ENCODE measurements at places on chromosomes 12 and 14.

- no peak for DNase-seq
These were observed 8.8 kb downstream of the EIF2B2 start for GRCh38 chr14:75011356-75011994.

DNA sequence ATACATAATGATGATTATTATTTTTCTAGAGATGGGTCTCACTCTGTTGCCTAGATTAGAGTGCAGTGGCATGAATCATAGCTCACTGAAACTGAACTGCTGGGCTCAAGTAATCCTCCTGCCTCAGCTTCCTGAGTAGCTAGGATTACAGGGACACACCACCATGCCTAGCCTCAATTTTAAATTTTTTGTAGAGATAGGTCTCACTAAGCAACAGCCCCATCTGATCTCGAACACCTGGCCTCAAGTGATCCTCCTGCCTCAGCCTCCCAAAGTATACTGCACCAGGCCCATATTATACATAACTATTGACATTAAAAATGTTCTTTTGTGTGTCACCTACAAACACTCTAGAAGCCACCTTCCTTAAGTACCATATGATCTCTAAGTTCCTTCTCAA is 3.4 kb downstream of the TXNRD1 start:
- DNase-seq: no peak

DNA sequence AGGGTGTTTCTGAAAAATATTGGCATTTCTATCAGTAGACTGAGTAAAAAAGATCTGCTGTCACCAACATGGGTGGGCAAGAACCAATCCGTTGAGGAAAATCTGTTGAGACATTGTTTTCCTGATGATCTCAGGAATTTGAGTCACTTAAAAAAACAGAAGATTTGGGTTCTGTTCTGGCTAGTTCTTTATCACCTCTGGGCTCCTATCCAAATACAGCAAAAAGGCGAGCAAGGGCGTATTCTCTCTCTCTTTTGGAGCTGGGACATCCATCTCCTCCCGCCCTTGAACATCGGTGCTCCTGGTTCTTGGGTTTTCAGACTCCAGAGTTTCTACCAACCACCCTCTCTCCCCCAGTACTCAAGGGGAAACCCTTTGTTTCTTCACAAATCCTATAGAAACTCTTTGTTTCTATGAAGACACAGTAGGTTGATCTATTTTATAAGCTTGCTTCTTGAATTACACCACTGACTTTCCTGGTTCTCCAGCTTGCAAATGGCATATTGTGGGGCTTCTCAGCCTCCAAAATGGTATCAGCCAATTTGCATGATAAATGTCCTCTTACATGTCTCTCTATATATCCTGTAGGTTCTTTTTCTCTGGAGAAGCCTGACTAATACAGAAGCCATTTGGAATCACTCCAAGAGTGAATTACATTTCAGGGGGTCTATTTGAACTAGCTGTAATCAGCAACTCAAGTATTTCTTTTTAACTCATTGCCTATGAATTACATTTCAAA is 263.9 kb upstream of the TMTC1 start:
- DNase-seq: no peak

DNA sequence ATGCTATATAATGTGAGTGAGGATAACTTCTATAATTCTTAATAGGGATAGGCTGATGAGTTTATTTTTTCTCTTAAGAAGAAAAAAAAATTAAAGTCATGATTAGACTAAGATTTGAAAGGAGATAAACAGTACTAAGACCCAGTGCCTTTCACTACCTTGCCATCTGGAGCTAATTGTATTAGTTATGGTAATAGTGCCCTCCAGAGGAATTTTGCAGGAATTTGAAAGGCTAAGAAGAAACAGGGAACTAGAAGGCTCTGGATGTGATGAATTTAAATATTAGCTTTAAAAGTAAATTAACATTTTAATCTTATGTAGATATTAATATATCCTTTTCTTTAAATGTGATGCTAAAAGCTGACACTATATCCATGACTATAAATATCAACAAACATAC is 36.6 kb upstream of the PIK3C2G start:
- no peak for DNase-seq

- no peak for DNase-seq
These were observed 6.3 kb downstream of the TMEM179 start for GRCh38 chr14:104598039-104598909.

DNA sequence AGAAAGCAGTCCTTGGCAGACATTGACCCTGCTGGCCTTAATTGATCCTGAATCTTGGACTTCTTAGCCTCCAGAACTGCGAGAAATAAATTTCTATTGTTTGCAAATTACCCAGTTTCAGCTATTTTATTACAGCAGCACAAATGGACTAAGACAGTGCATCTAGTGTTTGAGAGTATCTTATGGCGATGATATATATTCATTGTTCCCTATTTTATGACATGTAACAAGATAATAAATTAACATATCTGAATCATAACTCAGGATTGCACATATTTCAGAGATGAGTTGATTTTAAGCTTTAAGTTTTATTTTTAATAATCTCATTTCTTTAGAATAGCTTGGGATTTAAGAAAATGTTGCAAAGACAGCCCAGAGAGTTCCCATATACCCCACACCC is 167.4 kb upstream of the FOXG1 start:
- no peak for DNase-seq
